ENCODE measurements at places on chromosomes 2 and 18. TPM values are rescaled to one million over a fixed set of nuclear protein-coding genes. Genes with fewer than 3 reads are reported as not detected.

The ARHGAP15 gene
- not detected for total RNA-seq

The CAPN14 gene
- total RNA-seq = 0.12 TPM

The PRKAG3 gene
- total RNA-seq = not detected

The MBP gene
- total RNA-seq = 0.07 TPM

The CXCR2 gene
- total RNA-seq = not detected

GRCh38 chr2:65309699-65310098, 82.1 kb downstream of the ACTR2 start:
- DNase-seq = no peak

- DNase-seq = no peak
Measured at GRCh38 chr2:44777036-44777435, 164.5 kb upstream of the SIX3 start.

DNA sequence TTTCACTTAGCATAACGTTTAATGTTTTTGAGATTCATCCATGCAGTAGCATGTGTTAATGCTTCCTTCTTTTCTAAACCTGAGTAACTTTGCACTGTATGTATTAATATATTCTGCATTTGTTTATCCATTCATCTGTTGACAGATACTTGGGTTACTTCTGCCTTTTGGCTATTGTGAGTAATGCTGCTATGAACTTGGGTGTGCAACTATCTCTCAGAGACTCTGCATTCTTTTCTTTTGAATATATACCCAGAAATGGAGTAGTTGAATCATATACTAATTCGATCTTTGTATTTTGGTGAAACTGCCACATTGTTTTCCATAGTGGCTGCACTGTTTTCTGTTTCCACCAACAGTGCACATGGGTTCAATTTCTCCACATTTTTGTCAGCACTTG, 128.3 kb downstream of the SH3BP4 start:
- peak; percentile 69 for DNase-seq

- no peak for DNase-seq
Measured at GRCh38 chr2:145811276-145812164, 1291.6 kb upstream of the ZEB2 start.

DNA sequence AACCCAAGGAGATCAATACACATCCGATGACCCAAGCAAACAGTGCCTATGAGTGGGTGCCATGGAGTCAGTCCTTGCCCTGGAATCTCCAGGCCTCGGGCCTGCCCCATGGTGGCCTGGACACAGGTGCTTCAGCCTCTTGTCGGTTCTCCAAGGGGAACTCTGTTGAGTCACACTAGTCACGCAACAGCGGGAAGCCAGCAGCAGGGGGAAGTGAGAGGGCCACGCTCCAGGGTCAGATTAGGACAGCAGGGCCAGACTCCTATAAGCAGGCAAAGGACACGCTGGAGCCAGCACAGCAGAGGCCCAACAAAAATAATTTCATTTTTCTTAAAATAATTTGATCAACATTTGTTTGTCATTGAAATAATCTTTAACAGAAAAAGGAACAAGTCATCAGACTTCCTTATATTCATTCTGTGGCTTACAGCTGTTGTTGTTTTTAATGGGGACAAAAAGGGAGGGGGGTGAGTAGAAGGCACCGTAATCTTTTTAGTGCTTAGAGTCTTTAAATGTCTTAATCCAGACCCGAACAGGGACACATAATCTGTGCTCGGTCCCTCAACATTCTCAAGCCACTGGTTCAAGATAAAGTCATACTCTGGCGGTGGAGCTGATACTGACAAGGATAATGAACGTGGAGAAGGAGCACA, 16.4 kb upstream of the ARMC9 start:
- DNase-seq = peak; percentile 62

DNA sequence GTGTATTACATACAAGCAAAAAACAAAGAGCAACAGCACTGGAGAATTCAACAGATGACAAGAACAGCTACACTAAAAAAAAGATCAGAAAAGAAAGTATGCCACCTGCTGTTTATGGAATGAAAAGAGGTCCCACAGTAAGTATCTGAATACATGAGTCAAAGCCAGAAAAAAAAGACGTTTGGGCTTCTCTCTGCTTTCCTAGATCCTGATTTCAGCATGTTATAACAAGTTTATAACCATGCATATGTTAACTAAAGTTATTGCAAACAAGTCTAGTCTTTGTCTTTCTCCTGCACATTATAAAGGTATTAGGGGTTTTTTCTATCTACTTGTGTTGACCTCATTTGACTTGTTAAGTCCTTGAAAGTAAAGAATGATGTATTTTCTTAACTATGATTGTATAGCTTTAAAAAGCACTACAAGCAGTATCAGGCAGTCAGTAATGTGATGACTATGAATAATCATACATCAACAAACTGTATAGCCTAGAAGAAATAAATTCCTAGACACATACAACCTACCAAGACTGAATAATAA, 108.5 kb upstream of the COL5A2 start:
- peak; percentile 82 for DNase-seq

GRCh38 chr2:109700680-109701274, 86.6 kb downstream of the SOWAHC start:
- no peak for DNase-seq

DNA sequence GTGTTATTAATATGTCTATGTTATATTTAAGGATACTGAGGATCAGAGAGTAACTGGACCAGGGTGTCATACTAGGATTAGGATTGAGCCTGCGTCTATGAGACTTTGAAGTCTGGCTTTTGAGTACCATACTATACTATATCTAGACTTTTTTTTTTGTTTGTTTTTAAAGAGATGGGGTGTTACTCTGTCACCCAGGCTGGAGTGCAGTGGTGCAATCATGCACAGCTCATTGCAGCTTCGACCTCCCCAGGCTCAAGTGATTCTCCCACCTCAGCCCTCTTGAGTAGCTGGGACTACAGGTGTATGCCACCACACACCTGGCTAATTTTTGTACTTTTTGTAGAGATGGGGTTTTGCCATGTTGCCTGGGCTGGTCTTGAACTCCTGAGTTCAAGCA, 66.2 kb upstream of the MAP4K3 start:
- DNase-seq = no peak

DNA sequence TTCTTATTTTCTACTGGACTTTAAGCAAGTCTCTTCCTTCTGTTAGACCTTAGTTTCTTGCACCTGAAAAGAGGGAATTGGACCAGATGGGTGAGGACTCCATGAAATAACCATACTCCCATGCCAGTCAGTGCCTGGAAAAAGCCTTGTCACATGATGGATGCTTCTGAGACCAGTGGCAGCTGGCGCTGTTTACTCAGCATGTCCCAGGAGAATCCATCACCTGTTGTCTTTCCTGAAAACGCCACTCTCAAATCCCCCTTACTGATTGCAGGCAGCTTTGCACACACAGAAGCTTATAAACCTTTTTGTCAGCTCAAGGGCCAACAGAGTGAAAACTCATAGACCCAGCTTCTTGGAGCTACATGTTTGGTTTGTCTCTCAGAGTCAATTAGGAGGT, 117.6 kb downstream of the POLE4 start:
- no peak for DNase-seq
